ENCODE measurements at places on chromosomes 11 and 22. TPM values are rescaled to one million over a fixed set of nuclear protein-coding genes. Genes with fewer than 3 reads are reported as not detected.

Gene DNAJB7
- total RNA-seq: not detected

Gene RIN1
- total RNA-seq: 19.5 TPM

Gene ARHGAP1
- total RNA-seq: 40.6 TPM

Gene CD82
- total RNA-seq: 9.5 TPM

Gene TRPC6
- total RNA-seq: 1.5 TPM

Gene SLC25A18
- not detected for total RNA-seq

Gene SHANK3
- 0.79 TPM for total RNA-seq
